Keratinocyte (primary cell): ENCODE measurements at places on chromosomes 5 and 9. TPM values are rescaled to one million over a fixed set of nuclear protein-coding genes. Genes with fewer than 3 reads are reported as not detected.

NFIL3 gene
- 6.9 to 9.3 TPM (median 7.9 TPM) in 3 replicates for polyA plus RNA-seq

NMUR2 gene
- polyA plus RNA-seq = 0.05 TPM in 1 of 3 replicates, not detected in the others

DNA sequence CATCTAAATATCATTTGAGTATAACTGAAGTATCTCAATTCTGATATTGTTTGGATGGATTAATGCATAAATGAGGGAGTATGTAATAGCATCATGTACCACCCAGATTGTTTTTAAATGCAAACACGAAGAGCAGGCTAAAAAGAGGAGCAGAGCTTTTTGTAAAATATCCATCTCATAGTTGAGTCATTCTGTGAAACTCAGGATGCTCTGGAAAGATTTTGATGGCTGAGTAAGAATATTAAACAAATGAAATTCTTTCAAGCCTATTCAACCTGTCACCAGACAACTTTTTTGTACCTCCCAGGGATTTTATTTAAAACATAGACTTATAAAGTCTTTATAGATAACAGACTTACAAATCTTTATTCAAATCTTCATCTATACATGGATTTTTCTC lies 625.9 kb downstream of the TLE4 start:
- H3K27me3 ChIP-seq = no peaks in the 10 kb centered on the region
- no peaks in the 10 kb centered on the region for H3K36me3 ChIP-seq
- no peak for DNase-seq
- no peak overlapping the region for H3K4me3 ChIP-seq
- no peaks in the 10 kb centered on the region for H3K4me1 ChIP-seq
- H3K27ac ChIP-seq = no peak overlapping the region

CCDC152 gene
- polyA plus RNA-seq = 0.24 to 0.71 TPM (median 0.33 TPM) in 3 replicates

DNA sequence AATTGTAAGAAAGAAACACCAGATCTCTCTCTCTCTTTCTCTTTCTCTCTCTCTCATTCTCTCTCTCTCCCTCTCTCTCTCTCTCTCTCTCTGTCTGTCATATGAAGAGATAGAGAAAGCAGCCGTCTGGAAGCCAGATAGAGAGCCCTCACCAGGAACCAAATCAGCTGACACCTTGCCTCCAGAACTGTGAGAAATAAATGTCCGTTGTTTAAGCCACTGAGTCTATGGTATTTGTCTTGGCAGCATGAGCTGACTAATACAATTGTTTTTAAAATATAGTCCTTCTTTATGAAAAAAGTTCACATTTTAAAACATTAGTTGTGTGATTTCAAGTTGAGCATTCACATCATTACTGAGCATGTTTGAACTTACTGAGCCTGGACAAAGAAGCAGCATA lies 275.6 kb downstream of the CETN3 start:
- H3K4me1 ChIP-seq = no peaks in the 10 kb centered on the region
- no peak overlapping the region for H3K4me3 ChIP-seq
- no peak for DNase-seq
- H3K27ac ChIP-seq = no peak overlapping the region
- H3K36me3 ChIP-seq = no peaks in the 10 kb centered on the region

GRCh38 chr9:114769624-114770023 lies 36.2 kb downstream of the TNFSF15 start:
- no peak overlapping the region for H3K4me3 ChIP-seq
- no peak for DNase-seq
- no peak overlapping the region for H3K27ac ChIP-seq
- no peaks in the 10 kb centered on the region for H3K36me3 ChIP-seq
- no peaks in the 10 kb centered on the region for H3K4me1 ChIP-seq

ADGRD2 gene
- polyA plus RNA-seq = 0.04 TPM in 1 of 3 replicates, not detected in the others

- H3K4me3 ChIP-seq = no peak overlapping the region
- no peaks in the 10 kb centered on the region for H3K27me3 ChIP-seq
- H3K27ac ChIP-seq = no peak overlapping the region
- H3K4me1 ChIP-seq = no peaks in the 10 kb centered on the region
- H3K36me3 ChIP-seq = no peaks in the 10 kb centered on the region
These were observed 180.2 kb downstream of the ADCY2 start for GRCh38 chr5:7576023-7576715.

DNA sequence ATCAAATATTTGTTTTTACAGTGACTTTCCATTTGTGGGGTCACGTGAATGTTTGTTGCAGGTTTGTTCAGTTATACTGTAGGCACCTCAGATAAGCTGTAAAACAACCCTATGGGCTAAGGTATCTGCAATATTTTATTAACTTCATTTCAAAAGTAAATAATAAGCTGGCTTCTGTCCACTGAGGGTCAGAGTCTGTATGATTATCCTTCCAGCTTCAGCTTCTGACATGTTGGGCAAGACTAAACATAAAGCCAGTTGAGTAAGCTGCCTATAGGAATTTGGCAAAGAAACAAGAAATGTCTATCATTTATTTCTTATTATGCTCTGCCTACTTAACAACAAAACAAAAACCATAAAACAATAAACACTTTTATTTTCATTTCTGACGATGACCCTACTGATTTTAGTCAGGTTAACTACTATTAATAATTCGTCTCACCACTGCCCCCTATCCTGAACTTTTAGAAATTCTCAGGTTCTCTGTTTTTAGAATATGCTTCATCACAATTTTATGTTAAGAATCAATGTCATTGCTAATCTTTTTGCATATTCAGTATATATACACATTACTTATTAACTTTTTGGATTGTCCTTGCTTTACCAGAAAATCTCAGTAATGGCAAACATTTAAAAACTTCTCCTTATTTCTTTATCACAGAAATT lies 413.6 kb upstream of the ADAMTSL1 start:
- no peaks in the 10 kb centered on the region for H3K27me3 ChIP-seq
- H3K36me3 ChIP-seq = no peaks in the 10 kb centered on the region
- DNase-seq = no peak

- H3K4me1 ChIP-seq = no peaks in the 10 kb centered on the region
- no peak for DNase-seq
- H3K27me3 ChIP-seq = no peaks in the 10 kb centered on the region
- no peaks in the 10 kb centered on the region for H3K36me3 ChIP-seq
- no peak overlapping the region for H3K4me3 ChIP-seq
These were observed 1381.4 kb upstream of the CDH6 start for GRCh38 chr5:29811914-29812679.

GRCh38 chr9:85744480-85744879 lies 2.7 kb upstream of the AGTPBP1 start:
- no peak for DNase-seq
- peaks cover 17% of the 10 kb centered on the region for H3K27me3 ChIP-seq
- H3K27ac ChIP-seq = no peak overlapping the region
- H3K4me3 ChIP-seq = no peak overlapping the region
- H3K36me3 ChIP-seq = no peaks in the 10 kb centered on the region
- peaks cover 21% of the 10 kb centered on the region for H3K4me1 ChIP-seq

DNA sequence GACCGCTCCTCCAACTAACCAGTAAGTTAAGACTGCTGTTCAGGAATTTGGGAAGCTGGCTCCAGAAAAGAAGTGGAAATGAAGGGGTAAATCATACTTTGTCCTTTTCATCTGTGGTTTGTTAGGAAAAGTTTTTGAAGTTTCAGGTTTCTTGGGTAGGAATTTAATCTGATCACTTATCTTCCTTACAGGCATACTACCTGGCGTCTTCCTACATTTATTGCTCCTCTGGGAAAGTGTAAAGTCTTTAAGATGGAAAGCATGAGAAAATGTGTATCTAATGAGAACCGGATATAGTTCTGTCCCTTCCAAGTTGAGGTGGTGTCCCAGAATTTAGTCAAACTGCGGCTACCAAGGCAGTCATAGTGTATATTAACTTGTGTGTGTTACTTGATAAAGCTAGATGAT lies 1.3 kb downstream of the RASA1 start:
- peak overlapping the region; percentile 97 for H3K4me3 ChIP-seq
- H3K4me1 ChIP-seq = peaks cover 7% of the 10 kb centered on the region

DNA sequence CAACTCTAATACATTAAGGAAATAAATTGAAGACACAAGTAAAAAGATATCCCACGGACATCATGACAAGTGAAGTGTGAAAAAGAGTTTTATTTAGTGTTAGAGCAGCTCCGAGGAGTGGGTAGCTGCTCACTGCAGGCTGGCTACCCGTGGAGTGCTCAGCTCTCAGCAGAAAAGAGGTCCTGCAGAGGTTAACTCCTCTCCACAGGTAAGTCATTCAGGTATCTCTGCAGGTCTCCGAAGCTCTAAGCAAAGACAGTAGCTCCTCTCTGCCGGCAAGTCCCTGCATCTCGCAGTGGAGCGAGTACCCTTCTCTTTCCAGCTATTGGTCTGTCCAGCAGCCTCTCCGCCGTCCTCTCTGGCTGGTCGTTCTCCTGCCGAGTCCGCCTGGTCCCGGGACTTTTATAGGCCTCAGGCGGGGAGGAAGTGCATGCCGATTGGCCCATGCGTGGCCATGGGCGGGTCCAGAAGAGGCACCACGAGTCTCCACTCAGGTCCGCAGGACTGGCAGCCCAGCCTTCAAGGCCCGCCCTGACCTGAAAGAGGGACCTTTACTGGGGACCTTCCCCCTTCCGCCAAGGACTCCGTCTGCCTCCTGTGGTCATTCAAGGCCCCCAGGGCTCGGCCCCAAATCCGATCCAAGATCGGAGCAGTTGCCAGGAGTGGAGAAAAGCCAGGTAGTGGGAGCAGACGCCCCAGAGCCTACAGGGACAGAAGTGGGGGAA lies 29.9 kb downstream of the BTNL9 start:
- H3K27ac ChIP-seq = no peak overlapping the region
- H3K4me1 ChIP-seq = no peaks in the 10 kb centered on the region
- no peaks in the 10 kb centered on the region for H3K27me3 ChIP-seq
- no peak overlapping the region for H3K4me3 ChIP-seq
- H3K36me3 ChIP-seq = no peaks in the 10 kb centered on the region

SHISAL2B gene
- polyA plus RNA-seq = not detected in 3 replicates

- H3K4me3 ChIP-seq = no peak overlapping the region
- H3K27ac ChIP-seq = no peak overlapping the region
- no peaks in the 10 kb centered on the region for H3K36me3 ChIP-seq
These were observed 11.4 kb upstream of the SLC45A2 start for GRCh38 chr5:33995865-33996264.

DNA sequence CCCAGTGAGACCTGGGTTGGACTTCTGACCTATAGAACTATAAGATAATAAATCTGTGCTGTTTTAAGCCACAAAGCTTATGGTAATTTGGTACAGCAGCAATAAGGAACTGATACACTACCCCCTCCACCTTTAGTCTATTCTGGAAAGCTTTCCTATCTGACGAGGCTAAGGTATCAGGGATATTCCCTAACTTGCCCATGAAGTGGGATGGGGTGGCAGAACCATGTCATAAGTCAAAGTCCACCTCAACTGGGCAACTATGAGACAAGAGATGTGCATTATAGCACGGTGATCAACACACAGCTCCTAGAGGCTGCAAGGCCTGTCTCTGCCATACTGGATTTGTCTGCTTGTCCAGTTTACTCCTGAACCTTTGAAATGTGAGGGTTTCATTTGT lies 146.8 kb upstream of the RAD23B start:
- H3K27me3 ChIP-seq = peaks cover 5% of the 10 kb centered on the region
- no peak overlapping the region for H3K4me3 ChIP-seq
- H3K36me3 ChIP-seq = no peaks in the 10 kb centered on the region
- no peaks in the 10 kb centered on the region for H3K4me1 ChIP-seq
- DNase-seq = no peak

DNA sequence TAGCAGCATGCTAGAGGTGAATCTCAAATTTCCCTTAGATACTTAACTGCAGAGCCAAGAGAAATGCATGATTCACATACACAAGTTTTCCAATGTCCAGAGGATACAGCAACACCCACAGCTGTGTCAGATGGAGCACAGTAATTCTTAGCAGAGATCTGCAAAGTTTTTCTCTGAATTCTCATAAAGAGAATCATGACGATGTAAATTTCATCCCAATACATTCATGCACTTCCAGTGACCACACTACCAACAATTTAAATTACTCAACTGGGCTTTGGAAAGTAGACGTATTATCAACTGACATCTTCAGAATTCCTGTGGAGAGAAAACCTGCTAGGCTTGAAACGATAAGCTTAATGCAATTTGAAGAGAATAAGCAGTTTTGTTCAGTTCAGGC lies 378.8 kb upstream of the TLE4 start:
- no peaks in the 10 kb centered on the region for H3K4me1 ChIP-seq
- H3K27ac ChIP-seq = no peak overlapping the region
- no peak for DNase-seq
- H3K27me3 ChIP-seq = no peaks in the 10 kb centered on the region

DNA sequence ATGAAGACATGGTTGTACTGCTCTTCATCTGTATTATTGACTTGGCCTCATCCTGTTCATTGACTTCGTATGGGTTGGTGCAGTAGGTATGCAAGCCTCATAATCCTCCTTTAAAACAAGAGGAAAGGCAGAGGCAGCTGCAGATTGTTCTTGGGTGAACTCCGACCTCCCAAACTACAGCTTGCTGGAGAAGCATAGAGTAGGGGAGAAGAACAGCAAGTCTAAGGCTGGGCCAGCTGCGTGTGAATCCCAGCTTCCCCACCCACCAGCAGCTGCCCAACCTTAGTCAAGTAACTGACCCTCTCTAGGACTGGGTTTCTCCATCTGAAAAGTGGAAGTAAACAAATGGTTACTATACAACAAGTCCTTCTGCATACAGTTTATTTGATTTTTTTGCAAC lies 114.5 kb upstream of the WWC1 start:
- H3K36me3 ChIP-seq = peaks cover 32% of the 10 kb centered on the region
- no peak overlapping the region for H3K4me3 ChIP-seq
- DNase-seq = no peak
- no peaks in the 10 kb centered on the region for H3K4me1 ChIP-seq
- no peaks in the 10 kb centered on the region for H3K27me3 ChIP-seq

- DNase-seq = no peak
- H3K27ac ChIP-seq = no peak overlapping the region
- H3K4me3 ChIP-seq = no peak overlapping the region
- no peaks in the 10 kb centered on the region for H3K36me3 ChIP-seq
These were observed 57.7 kb downstream of the PDE4D start for GRCh38 chr5:59835800-59836199.

BRD3OS gene
- polyA plus RNA-seq = 8.2 to 13.8 TPM (median 8.5 TPM) in 3 replicates

GRCh38 chr5:176787676-176788075 lies 22.7 kb upstream of the UNC5A start:
- peaks cover 4% of the 10 kb centered on the region for H3K27me3 ChIP-seq
- DNase-seq = no peak
- H3K36me3 ChIP-seq = no peaks in the 10 kb centered on the region
- H3K4me3 ChIP-seq = no peak overlapping the region

DNA sequence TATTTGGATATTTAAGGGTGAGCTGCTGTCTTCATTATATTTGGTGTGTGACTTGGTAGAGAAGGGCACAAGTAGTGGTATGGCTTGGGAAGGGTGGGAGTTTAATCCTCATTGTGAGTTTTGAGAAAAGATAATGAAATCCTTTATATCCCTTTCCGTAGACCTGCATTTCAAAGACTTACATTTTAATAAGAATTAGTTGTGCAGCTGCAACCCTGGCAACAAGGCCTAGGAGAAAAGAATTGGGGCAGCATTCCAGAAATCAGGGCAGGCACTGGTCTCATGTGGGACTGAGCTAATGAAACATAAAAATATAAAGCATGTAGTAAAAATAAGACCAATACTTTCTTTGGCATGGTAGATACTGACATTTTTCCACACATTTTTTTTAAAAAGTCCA lies 60.5 kb downstream of the CDC42SE2 start:
- no peaks in the 10 kb centered on the region for H3K36me3 ChIP-seq
- DNase-seq = no peak
- H3K27ac ChIP-seq = no peak overlapping the region

ADAMTS2 gene
- not detected in 3 replicates for polyA plus RNA-seq

- H3K27me3 ChIP-seq = no peaks in the 10 kb centered on the region
- no peak overlapping the region for H3K4me3 ChIP-seq
- no peak for DNase-seq
- no peaks in the 10 kb centered on the region for H3K36me3 ChIP-seq
- no peak overlapping the region for H3K27ac ChIP-seq
These were observed 773.8 kb upstream of the CHD1 start for GRCh38 chr5:99702565-99702964.

PCDHB2 gene
- polyA plus RNA-seq = 0.26 to 1.1 TPM (median 0.46 TPM) in 3 replicates

RFK gene
- polyA plus RNA-seq = 13.5 to 30.1 TPM (median 16.4 TPM) in 3 replicates

ENHO gene
- 0.06 TPM in 1 of 3 replicates, not detected in the others for polyA plus RNA-seq

- no peaks in the 10 kb centered on the region for H3K27me3 ChIP-seq
- H3K36me3 ChIP-seq = peaks cover 2% of the 10 kb centered on the region
- peaks cover 65% of the 10 kb centered on the region for H3K4me1 ChIP-seq
- H3K27ac ChIP-seq = peak overlapping the region; percentile 95
These were observed 186.2 kb downstream of the DCP2 start for GRCh38 chr5:113162770-113163169.
